ENCODE measurements at places on chromosomes 5 and 9. TPM values are rescaled to one million over a fixed set of nuclear protein-coding genes. Genes with fewer than 3 reads are reported as not detected.

DNA sequence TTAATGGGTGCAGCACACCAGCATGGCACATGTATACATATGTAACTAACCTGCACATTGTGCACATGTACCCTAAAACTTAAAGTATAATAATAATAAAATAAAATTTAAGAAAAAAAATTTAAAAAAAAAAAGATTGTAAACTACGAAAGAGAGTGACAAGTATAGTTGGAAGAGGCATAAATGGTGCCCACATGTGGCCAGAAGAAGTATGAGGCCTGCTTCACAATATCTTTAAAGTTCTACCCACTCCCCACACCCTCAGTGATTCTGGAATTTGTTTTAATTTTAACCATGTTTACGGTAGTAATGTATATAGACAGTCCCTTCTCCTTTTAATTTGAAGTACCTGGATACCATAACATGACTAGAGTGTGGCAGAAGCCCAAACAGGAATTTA is 172.7 kb downstream of the CHSY3 start:
- no peak for DNase-seq

GRCh38 chr5:64156261-64156660 is 9.4 kb upstream of the RNF180 start:
- DNase-seq = no peak

DNA sequence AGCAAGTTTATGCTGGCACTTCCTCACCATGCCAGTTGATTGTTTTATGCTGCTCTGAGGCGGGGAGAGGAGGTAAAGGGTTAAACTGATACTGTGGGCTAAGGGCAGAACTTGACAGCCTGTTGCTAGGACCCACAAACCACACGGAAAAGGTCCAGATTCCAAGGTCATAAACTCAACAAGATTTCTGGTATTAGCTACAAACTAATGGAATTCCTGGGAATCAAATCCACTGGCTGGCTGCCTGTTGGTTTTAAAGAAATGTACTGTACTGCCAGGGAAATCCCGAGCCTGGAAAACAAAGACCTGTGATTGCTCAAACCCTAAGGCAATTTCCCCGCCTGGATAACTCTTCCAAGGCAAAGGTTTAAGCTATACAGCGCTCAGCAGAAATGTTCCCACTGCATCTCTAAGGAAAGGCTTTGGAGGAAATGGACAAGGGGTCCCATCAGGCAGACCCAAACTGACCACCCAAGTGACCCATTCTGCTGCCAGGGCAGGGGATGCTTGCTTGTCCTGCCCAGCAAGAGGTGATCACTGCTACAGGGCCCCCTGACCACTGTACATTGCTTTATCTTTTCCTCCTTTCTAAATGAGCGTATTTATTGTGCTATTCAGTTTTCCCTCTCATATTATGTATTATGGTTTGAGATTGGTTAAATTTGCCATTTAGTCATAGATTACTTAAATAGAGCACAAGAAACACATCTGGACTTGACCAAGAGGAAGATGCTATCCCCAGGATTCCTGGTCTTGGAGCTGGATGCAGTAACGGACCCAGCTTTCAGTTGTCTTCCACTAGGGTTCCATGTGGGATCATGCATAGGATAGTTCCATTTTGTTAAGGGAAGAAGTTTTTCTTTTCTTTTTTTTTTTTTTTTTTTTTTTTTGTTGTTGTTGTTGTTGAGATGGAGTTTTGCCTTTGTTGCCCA is 124.3 kb downstream of the SUSD1 start:
- DNase-seq = peak; percentile 98

DNA sequence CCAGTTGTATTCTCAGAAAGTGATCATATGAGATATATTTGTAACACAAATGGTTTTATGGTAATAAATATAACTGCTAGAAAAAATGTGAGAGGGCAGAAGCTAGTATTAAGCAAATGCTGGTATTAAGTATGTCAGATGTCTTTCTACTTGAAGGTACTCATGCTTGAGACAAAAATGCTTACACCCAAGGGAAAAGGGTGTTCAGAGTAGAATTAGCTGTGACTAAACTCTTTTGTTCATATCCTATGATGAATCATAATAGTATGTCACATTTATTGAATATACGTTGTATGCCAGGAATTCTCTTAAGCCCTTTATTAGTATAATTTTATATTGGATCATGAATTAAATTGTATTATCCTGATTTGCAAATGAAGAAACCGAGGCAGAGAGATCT is 2.2 kb downstream of the ADGRV1 start:
- DNase-seq = no peak

DNA sequence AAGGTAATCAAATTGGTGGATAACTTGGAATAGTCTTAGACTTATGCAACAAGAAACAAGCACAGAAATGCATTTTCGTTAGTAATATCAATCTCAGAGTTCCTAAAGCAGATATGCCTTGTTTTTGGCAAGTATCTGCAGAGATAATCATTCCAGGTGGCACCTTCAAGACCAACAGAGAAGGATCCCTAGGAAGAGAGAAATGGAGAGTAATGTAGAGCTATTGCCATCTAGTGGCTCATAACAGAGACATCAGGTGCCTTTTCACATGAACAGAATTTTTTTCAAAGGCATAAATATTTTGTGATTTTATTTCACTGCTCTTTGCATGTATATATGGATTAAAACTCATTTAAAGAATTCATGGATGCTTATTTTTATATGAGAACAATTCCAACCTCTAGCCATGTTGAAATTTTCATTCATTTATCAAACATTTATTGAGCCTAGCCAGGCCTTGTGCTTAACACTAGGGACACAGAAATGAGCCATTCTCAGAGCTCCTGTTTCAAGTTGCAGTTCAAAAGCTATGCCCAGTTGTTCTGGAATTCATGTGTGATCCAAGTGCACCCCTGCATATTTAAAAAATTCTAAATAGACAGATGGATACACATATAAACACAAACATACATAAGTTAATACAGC is 117.5 kb upstream of the OR13F1 start:
- peak; percentile 37 for DNase-seq

GRCh38 chr9:86178503-86178902 is 79.1 kb upstream of the GOLM1 start:
- DNase-seq = peak; percentile 18

GRCh38 chr5:93078082-93079038 is 502.7 kb downstream of the NR2F1-AS1 start:
- peak; percentile 66 for DNase-seq

- DNase-seq = no peak
These were observed 4.6 kb upstream of the ERCC6L2 start for GRCh38 chr9:95870906-95871305.

GRCh38 chr5:177964471-177964870 is 31.6 kb downstream of the PROP1 start:
- no peak for DNase-seq

DNA sequence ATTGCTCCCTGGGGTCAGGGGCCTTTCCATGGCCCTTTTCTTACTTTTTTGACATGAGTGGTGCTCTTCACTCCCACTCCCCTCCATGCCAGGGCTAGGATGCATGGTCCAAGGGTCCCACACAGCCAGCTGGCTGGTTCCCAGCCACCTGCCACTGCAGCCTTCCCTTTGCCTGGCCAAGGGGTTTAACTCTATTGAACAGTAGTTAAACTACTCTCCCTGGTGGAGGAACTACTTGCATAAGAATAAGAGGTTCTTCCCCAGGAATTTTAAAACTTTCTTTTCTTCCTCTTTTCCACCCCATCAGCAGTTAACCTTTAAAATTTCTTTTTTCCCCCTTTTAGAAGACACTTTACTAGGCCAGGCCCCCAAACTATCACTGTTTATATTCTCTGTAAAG is 1532.8 kb upstream of the ACO1 start:
- no peak for DNase-seq

GRCh38 chr5:162544905-162545304 is 477.3 kb downstream of the GABRG2 start:
- DNase-seq = no peak

DNA sequence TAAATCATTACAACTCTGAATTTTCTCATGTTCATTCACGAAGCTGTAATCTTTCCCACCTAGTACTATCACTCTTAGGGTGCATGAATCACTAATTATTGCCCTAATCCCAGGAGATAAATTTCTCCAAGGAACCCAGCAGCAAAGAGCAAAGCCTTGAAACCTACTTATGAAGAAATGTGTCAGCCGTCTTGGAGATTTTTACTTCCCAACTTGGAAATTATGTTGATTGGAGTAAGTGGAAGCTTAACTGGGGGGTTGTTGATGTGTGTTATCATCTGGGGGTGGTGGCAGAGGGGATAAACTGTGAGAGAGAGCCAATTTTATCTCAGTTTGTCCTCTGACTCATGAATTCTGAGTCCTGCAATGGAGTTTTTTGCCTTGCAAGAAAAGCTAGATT is 440.5 kb upstream of the WWC1 start:
- DNase-seq = peak; percentile 20

TAF11L10 gene
- not detected for total RNA-seq

C9orf153 gene
- total RNA-seq = not detected

GABRA6 gene
- total RNA-seq = not detected
